CD4-positive, alpha-beta memory T cell (primary cell): ENCODE measurements at places on chromosomes 11 and 22. TPM values are rescaled to one million over a fixed set of nuclear protein-coding genes. Genes with fewer than 3 reads are reported as not detected.

GRCh38 chr11:134503100-134503499 is 91.1 kb upstream of the B3GAT1 start:
- no peak for DNase-seq
- H3K4me3 ChIP-seq, result no peak overlapping the region
- H3K27ac ChIP-seq, result no peak overlapping the region
- H3K36me3 ChIP-seq, result no peaks in the 10 kb centered on the region
- no peaks in the 10 kb centered on the region for H3K27me3 ChIP-seq
- H3K4me1 ChIP-seq, result no peaks in the 10 kb centered on the region

GRCh38 chr22:36552289-36552688 is 23.3 kb upstream of the EIF3D start:
- no peaks in the 10 kb centered on the region for H3K36me3 ChIP-seq
- no peaks in the 10 kb centered on the region for H3K27me3 ChIP-seq
- DNase-seq, result no peak
- no peak overlapping the region for H3K4me3 ChIP-seq
- no peak overlapping the region for H3K27ac ChIP-seq

GRCh38 chr11:10352921-10353550 is 48.2 kb downstream of the ADM start:
- H3K4me1 ChIP-seq, result no peaks in the 10 kb centered on the region
- H3K27ac ChIP-seq, result no peak overlapping the region
- H3K27me3 ChIP-seq, result no peaks in the 10 kb centered on the region
- DNase-seq, result no peak
- H3K4me3 ChIP-seq, result no peak overlapping the region
- no peaks in the 10 kb centered on the region for H3K36me3 ChIP-seq

GRCh38 chr11:133506551-133507094 is 25.7 kb downstream of the OPCML start:
- no peak overlapping the region for H3K4me3 ChIP-seq
- no peaks in the 10 kb centered on the region for H3K4me1 ChIP-seq
- no peaks in the 10 kb centered on the region for H3K27me3 ChIP-seq

- no peak overlapping the region for H3K27ac ChIP-seq
- no peaks in the 10 kb centered on the region for H3K4me1 ChIP-seq
- no peaks in the 10 kb centered on the region for H3K27me3 ChIP-seq
Observed at GRCh38 chr11:83862691-83863090, 576.5 kb upstream of the CCDC90B start.

GRCh38 chr22:50528682-50529415 is 963 bp downstream of the TYMP start:
- peaks cover 63% of the 10 kb centered on the region for H3K4me1 ChIP-seq
- DNase-seq, result no peak
- no peaks in the 10 kb centered on the region for H3K36me3 ChIP-seq
- peak overlapping the region; percentile 96 for H3K27ac ChIP-seq
- peak overlapping the region; percentile 94 for H3K4me3 ChIP-seq
- no peaks in the 10 kb centered on the region for H3K27me3 ChIP-seq

GRCh38 chr22:28766628-28767027 is 5.9 kb upstream of the CCDC117 start:
- no peak overlapping the region for H3K4me3 ChIP-seq
- H3K36me3 ChIP-seq, result no peaks in the 10 kb centered on the region
- no peak for DNase-seq

DNA sequence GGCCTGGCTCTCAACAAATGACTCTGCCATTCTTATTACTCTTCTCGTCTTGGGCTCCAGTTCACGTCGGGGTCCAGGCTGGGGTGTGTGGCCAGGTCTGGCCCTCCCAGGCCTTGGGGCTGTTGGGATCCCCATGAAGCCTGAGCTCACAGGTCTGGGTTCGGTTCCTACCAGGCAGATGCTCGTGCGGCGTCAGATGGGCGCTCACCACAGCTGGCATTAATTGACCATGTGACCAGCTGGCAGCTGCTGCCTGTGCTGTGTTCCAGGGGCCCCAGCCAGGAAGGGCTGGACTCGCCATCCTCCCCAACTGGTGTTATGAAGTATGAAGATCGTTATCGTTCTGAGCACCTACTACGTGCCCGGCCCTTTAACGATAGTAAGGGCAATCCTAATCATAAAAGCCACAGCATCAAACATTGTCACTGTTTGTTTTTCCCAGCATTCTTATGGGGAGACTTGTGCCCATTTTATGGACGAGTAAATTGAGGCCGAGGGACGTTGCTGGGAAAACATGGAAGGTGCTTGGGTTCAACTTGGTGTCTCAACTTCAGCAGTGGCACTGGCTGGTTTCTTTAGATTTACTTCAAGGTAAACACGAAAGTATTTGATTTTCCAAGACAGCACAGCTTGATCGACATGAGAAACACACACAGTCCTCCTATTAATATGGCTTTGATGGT is 26.8 kb upstream of the CACNG2 start:
- H3K27me3 ChIP-seq, result no peaks in the 10 kb centered on the region
- H3K36me3 ChIP-seq, result no peaks in the 10 kb centered on the region
- H3K4me1 ChIP-seq, result no peaks in the 10 kb centered on the region
- no peak overlapping the region for H3K27ac ChIP-seq
- no peak overlapping the region for H3K4me3 ChIP-seq

- H3K36me3 ChIP-seq, result no peaks in the 10 kb centered on the region
- H3K27ac ChIP-seq, result no peak overlapping the region
- no peaks in the 10 kb centered on the region for H3K4me1 ChIP-seq
- H3K4me3 ChIP-seq, result no peak overlapping the region
Observed at GRCh38 chr11:103676413-103676812, 360.0 kb upstream of the DDI1 start.

GRCh38 chr11:118434123-118434552 is 2.2 kb upstream of the KMT2A start:
- peaks cover 11% of the 10 kb centered on the region for H3K4me1 ChIP-seq
- H3K4me3 ChIP-seq, result peak overlapping the region; percentile 92
- H3K27ac ChIP-seq, result peak overlapping the region; percentile 92
- no peak for DNase-seq

GRCh38 chr11:131624531-131624930 is 254.1 kb downstream of the NTM start:
- no peak for DNase-seq
- no peak overlapping the region for H3K4me3 ChIP-seq
- no peaks in the 10 kb centered on the region for H3K27me3 ChIP-seq
- H3K4me1 ChIP-seq, result no peaks in the 10 kb centered on the region

- peaks cover 8% of the 10 kb centered on the region for H3K4me1 ChIP-seq
- DNase-seq, result no peak
- H3K27ac ChIP-seq, result no peak overlapping the region
- no peaks in the 10 kb centered on the region for H3K27me3 ChIP-seq
- no peaks in the 10 kb centered on the region for H3K36me3 ChIP-seq
Observed at GRCh38 chr22:42400811-42401534, 31.2 kb downstream of the NFAM1 start.

- DNase-seq, result no peak
- H3K27me3 ChIP-seq, result no peaks in the 10 kb centered on the region
- no peaks in the 10 kb centered on the region for H3K36me3 ChIP-seq
- H3K27ac ChIP-seq, result no peak overlapping the region
- no peaks in the 10 kb centered on the region for H3K4me1 ChIP-seq
Observed at GRCh38 chr22:44891293-44891747, 118.5 kb downstream of the PHF21B start.

- no peak for DNase-seq
- no peaks in the 10 kb centered on the region for H3K4me1 ChIP-seq
- H3K36me3 ChIP-seq, result no peaks in the 10 kb centered on the region
- no peak overlapping the region for H3K27ac ChIP-seq
Observed at GRCh38 chr22:44995715-44996114, 14.1 kb downstream of the PHF21B start.

- H3K4me3 ChIP-seq, result no peak overlapping the region
- DNase-seq, result no peak
- H3K27ac ChIP-seq, result no peak overlapping the region
- H3K4me1 ChIP-seq, result no peaks in the 10 kb centered on the region
Observed at GRCh38 chr11:83303316-83303715, 17.1 kb upstream of the CCDC90B start.

DNA sequence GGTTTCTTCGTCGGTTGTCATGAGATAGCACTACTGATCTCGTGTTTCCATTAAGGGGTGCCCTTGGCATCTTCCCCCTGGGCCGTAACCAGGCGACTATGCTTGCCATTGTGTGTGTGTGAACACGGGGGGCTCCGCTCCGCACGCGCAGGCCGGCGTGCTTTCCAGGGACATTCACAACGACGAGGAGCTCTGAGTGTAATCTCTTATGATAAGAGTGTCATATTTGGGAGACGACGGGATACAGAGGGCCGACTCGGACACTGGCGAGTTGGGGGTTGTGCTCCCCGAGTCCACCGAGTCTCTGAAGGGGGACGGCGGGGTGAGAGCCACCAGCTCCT is 170.9 kb upstream of the CTSC start:
- H3K27ac ChIP-seq, result no peak overlapping the region
- H3K4me3 ChIP-seq, result no peak overlapping the region
- peaks cover 12% of the 10 kb centered on the region for H3K4me1 ChIP-seq
- H3K36me3 ChIP-seq, result no peaks in the 10 kb centered on the region
- peaks cover 32% of the 10 kb centered on the region for H3K27me3 ChIP-seq

GRCh38 chr22:40218152-40218551 is 40.4 kb downstream of the TNRC6B start:
- H3K27me3 ChIP-seq, result no peaks in the 10 kb centered on the region
- H3K27ac ChIP-seq, result peak overlapping the region; percentile 36
- peak; percentile 40 for DNase-seq
- H3K4me1 ChIP-seq, result peaks cover 94% of the 10 kb centered on the region

DNA sequence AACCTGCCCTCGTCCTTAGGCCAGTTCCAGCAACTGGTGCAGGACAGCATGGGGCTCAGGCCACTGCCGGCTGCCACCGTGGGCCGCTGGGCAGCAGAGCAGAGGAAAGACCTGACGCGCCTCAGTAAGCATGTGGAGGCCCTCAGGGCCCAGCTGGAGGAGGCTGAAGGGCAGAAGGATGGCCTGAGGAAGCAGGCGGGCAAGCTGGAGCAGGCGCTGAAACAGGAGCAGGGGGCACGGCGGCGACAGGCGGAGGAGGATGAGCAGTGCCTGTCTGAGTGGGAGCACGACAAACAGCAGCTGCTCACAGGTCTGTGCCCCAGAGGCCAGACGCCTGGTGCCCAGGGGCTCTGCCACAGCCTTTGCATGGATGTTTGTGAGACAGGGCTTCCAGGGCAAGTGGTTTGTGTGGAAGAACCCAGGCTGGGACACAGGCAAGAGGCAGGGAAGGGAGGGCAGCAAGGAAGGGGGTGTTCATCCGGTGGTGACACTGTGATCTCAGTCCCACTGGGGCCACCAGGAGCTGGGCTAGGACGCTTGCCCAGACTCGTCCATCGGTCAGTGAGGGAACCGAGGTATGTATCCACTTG is 13.9 kb downstream of the CCDC157 start:
- H3K4me3 ChIP-seq, result no peak overlapping the region
- DNase-seq, result no peak
- no peaks in the 10 kb centered on the region for H3K36me3 ChIP-seq
- no peak overlapping the region for H3K27ac ChIP-seq
- H3K27me3 ChIP-seq, result no peaks in the 10 kb centered on the region

DNA sequence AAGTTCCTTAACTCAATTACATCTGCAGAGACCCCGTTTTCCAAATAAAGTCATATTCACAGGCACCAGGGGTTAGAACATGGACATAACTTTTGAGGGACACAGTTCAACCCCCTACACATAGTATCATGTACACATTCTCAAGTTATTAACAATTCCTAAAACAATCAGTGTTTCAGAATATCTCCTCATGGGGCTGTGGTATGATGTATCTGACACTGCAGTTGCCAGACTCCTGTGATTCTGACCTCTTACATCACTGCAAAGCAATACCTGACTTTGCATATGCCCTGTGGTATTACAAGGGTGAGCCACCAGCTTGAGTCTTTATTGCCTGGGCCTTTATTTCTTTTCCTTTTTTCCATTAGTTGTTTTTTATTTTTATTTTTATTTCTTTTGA is 141.7 kb downstream of the COMMD9 start:
- H3K4me3 ChIP-seq, result no peak overlapping the region
- DNase-seq, result no peak
- H3K4me1 ChIP-seq, result no peaks in the 10 kb centered on the region
- H3K27me3 ChIP-seq, result no peaks in the 10 kb centered on the region
- no peaks in the 10 kb centered on the region for H3K36me3 ChIP-seq

DNA sequence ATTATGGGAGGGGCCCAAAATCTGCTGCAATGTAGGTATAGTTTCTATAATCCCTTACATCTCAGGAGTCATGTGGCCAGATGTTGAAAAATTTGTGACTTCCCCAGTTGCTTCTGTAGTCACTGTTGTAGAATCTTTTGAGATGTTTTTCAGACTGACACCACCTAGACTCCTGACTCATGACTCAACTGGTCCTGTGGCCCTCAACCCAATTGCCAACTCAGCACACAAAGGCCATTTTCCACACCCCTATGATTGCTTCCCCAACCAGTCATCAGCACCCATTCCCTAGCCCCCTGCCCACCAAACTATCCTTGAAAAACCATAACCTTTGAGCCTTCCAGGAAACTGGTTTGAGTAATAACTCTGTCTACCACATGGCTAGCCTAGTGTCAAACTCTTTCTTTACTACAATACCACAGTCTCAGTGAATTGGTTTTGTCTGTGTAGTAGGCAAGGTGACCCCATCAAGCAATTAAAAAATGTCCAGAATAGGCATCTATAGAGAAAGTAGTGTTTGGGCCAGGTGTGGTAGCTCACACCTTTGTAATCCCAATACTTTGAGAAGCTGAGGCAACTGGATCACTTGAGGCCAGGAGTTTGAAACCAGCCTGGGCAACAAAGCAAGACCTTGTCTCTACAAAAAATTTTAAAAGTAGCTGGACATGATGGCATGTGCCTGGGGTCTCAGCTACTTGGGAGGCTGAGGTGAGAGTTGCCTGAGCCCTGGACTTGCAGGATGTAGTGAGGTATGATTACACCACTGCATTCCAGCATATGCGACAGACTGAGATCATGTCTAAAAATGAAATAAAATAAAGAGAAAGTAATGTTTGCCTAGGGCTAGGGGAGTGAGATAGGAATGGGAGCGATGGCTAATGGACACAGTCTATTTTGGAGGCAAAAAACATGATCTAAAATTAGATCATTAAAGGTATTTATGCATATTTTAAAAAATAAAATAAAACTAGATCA is 24.1 kb upstream of the FEZ1 start:
- H3K27me3 ChIP-seq, result no peaks in the 10 kb centered on the region
- H3K4me1 ChIP-seq, result peaks cover 2% of the 10 kb centered on the region
- H3K36me3 ChIP-seq, result no peaks in the 10 kb centered on the region
- H3K4me3 ChIP-seq, result no peak overlapping the region

DNA sequence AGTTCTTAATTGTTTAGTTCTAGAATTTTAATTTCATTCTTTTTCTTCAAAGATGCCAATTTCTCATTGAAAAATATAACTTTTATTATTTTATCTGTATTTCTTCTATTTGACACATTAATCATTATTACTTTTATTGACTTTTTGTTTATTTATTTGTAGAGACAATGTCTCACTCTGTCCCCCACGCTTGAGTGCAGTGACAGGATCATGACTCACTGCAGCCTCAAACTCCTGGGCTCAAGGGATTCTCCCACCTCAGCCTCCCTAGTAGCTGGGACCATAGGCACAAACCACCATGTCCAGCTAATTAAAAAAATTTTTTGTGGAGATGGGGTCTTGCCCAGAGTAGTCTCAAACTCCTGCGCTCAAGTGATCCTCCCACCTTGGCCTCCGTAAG is 30.3 kb upstream of the FBLN1 start:
- H3K27ac ChIP-seq, result no peak overlapping the region
- no peaks in the 10 kb centered on the region for H3K36me3 ChIP-seq
- no peak for DNase-seq
- H3K4me1 ChIP-seq, result no peaks in the 10 kb centered on the region
- no peaks in the 10 kb centered on the region for H3K27me3 ChIP-seq

The STK33 gene
- polyA plus RNA-seq, result not detected

The RAG2 gene
- not detected for polyA plus RNA-seq

The NTM gene
- polyA plus RNA-seq, result not detected

The GLYATL1 gene
- polyA plus RNA-seq, result not detected

The TPP1 gene
- polyA plus RNA-seq, result 103 TPM

The MYEOV gene
- not detected for polyA plus RNA-seq

The PATE2 gene
- polyA plus RNA-seq, result not detected
